ENCODE measurements at places on chromosomes 4 and X. TPM values are rescaled to one million over a fixed set of nuclear protein-coding genes. Genes with fewer than 3 reads are reported as not detected.

SLC6A14 gene
- not detected for total RNA-seq

CXCL1 gene
- total RNA-seq: 1.4 TPM

DNA sequence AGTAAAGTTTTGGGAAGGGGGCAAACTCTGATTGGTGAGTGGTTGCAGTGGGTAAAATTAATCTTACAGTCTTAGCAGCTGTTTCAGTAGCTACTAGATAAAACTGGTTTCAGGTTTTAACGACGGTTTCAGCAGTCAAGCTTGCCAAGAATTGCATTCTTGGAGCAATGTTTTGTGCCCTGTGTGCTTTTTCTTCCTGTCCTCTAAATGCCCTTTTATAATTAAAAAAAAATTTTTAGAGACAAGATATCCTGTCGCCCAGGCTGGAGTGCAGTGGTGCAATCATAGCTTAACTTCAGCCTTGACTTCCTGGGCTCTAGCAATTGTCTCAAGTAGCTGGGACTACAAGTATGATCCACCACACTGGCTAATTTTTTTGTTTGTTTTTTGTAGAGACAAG lies 6.3 kb upstream of the PPEF2 start:
- DNase-seq: no peak

- no peak for DNase-seq
Measured at GRCh38 chr4:57403591-57403990, 293.4 kb upstream of the IGFBP7 start.

DNA sequence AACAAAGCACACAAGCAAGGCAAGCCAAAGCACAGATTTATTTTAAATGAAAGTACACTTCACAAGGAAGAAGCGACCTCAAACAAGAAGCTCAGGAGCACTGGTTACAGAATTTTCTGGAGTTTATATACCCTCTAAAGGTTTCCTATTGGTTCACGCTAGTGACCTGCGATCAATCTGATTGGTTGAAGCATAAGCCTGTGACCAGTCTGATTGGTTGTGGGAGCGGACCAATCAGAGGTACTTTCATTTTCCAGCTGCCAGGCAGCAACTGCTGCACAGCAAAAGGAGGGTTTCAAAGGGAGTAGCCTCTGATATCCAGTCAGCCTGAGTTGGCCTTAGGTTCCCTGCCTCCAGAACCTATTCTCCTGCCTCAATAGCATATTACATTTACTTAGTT lies 4.6 kb upstream of the AREG start:
- DNase-seq: no peak
